ENCODE measurements at places on chromosomes 16 and 17. TPM values are rescaled to one million over a fixed set of nuclear protein-coding genes. Genes with fewer than 3 reads are reported as not detected.

The TMEM88 gene
- 1.3 TPM for polyA plus RNA-seq

The DHRS7C gene
- polyA plus RNA-seq, result not detected

The TPSD1 gene
- not detected for polyA plus RNA-seq

The KRTAP3-1 gene
- not detected for polyA plus RNA-seq

The TMEM186 gene
- polyA plus RNA-seq, result 11.0 TPM

The EME2 gene
- 4.3 TPM for polyA plus RNA-seq

The CCL2 gene
- 0.25 TPM for polyA plus RNA-seq

The GRAPL gene
- polyA plus RNA-seq, result not detected

The NPTX1 gene
- not detected for polyA plus RNA-seq

The SULT1A2 gene
- polyA plus RNA-seq, result 0.06 TPM

The CCDC144A gene
- polyA plus RNA-seq, result 0.04 TPM

The PIK3R6 gene
- not detected for polyA plus RNA-seq

The CACNG3 gene
- polyA plus RNA-seq, result not detected

The SHBG gene
- 0.32 TPM for polyA plus RNA-seq

The PIPOX gene
- not detected for polyA plus RNA-seq

Data from foreskin keratinocyte (primary cell).